Mesangial cell (primary cell): ENCODE measurements at places on chromosomes 3 and 15. TPM values are rescaled to one million over a fixed set of nuclear protein-coding genes. Genes with fewer than 3 reads are reported as not detected.

The DYNLT2B gene
- total RNA-seq = 9.5 and 17.0 TPM in 2 replicates

The C2CD4A gene
- total RNA-seq = 0.25 TPM in 1 of 2 replicates, not detected in the other

The SPPL2A gene
- 78.7 and 81.9 TPM in 2 replicates for total RNA-seq

The CAND2 gene
- 9.0 and 13.2 TPM in 2 replicates for total RNA-seq

The AMIGO3 gene
- total RNA-seq = 0.16 and 1.4 TPM in 2 replicates

The P2RY1 gene
- under 0.01 TPM in 1 of 2 replicates, not detected in the other for total RNA-seq

The SHF gene
- 3.3 and 7.1 TPM in 2 replicates for total RNA-seq

The ECE2 gene
- not detected in 2 replicates for total RNA-seq

The DLEC1 gene
- 0.13 TPM in 1 of 2 replicates, not detected in the other for total RNA-seq

The PLS1 gene
- total RNA-seq = 10.4 and 10.8 TPM in 2 replicates
